ENCODE measurements at places on chromosomes 6 and 20.

GRCh38 chr20:53654932-53655624, 61.4 kb upstream of the ZNF217 start:
- peak; percentile 52 for DNase-seq

DNA sequence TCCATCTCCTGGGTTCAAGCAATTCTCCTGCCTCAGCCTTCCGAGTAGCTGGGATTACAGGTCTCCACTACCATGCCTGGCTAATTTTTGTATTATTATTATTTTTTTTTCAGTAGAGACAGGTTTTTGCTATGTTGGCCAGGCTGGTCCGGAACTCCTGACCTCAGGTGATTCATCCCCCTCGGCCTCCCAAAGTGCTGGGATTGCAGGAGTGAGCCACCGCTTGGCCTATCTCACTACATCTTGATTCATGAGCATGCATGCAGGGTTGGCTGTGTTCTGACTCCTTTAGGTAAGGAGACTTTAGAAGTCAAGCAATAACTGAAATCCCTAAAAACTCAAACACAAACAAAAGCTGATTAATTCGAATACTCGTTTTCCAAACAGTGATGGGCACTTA, 80.9 kb downstream of the GJA1 start:
- no peak for DNase-seq

DNA sequence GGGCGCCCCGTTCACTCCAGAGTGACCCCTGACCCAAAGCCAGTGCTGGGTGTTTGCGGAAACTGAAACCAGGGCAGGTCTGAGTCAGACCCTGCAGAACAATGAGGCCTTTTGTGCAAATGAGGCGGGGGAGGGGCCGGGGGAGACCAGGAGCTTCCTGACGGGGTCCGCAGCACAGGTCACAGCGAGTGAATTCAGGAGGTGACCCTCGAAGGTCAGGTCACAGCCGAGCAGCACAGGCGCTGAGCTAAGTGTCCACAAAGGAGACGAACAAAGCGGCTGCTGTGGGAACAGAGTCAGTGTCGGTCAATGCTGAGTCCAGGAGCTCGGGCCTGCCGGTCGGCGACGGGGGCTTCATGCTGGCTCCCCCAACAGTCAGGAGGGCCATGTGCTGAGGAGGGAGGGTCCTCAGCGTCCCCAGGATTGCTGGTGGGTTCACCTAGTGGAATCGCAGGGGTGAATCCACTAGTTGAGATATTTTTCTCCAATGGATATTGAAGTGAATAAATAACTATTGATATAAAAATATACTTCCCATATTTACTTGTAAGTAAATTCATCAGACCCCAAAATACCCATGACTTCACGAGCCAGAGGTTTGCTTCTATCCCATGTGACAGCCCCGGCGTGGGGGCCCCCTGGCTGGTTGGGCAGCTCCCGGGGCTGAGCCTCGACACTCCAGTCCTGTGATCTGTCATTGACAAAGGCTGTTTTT, 188.4 kb upstream of the SULF2 start:
- DNase-seq: no peak

- DNase-seq: no peak
Measured at GRCh38 chr6:159935633-159936032, 33.2 kb upstream of the IGF2R start.

DNA sequence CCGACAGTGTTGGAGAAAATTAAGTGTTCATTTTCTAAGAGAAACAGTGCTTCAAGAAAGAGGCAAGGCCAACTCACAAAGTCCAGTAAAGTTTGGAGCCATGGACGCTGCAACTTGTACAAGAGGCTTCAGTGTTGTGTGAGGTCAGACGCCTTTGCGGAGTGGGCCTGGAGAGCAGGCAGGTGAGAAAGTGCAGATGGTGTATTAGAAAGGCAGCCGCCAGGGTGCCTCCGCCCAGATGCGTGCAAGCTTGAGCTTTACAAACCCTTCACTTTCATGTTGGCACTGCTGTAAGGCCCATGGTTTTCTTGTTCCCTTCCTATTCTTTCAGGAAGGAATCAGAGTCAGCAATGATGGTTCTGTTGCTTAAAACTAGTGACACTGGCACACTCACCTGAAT, 25.4 kb upstream of the EXOC2 start:
- no peak for DNase-seq

DNA sequence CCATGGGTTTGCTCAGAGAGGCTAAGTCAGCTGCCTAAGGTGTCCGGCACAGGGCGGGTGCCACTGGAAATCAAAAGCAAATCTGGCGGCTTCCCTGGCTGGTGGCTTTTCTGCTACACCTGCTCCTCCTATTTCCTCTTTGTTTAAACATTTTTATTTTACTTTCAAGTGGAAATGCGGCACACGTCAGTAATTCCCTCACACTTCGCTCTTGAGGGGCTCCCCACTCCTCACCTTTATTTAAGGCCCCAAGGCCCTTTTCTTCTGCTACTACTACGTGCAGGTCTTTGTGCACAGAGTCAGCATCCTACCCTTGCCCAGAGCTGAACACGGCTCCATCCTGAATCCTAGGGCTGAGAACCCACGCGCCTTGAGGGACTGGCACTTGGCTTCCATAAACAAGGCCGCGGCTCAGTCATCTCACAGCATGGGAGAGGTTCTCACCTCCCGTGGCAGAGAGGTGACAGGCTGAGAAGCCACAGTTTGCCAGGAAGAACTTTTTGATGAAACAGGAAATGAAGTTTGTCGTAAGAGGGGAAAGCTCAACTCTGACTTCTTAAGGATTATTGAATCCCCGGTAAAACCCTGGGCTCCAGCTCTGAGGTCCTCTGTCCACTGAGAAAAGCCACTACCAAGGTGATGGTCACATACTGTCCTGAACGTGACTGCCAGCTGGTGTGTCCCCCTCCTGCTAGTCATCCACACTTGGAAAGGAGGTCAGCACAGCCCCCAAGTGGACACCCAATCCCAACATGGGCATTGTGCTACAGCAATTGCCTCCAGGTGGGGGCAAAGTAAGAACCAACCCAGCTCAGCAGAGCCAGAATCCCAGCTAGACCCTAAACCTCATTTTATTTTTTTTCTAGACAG, 48.0 kb downstream of the NFATC2 start:
- peak; percentile 23 for DNase-seq

- no peak for DNase-seq
Measured at GRCh38 chr6:4377603-4378002, 242.2 kb upstream of the ECI2 start.

DNA sequence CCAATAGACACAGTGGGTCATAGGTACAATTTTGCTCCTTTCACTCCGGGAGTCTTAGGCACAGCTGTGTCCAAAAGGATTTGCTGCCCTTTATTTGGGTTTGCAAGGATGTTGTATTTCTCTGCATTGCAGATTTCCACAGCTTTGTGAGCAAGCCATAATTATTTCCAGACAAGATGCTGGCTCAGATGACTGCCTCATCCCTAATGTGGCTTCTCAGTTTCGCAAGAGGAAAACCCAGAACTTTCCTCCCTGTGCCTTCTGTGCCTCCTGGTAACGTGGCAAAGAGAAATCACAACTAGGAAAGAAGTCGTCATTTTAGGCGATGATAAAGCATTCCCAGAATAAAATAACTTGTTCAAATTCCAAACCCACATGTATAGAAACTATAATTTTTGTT, 33.7 kb downstream of the FAM50B start:
- no peak for DNase-seq

- no peak for DNase-seq
Measured at GRCh38 chr20:42130810-42131596, 512.8 kb upstream of the CHD6 start.

GRCh38 chr6:26163427-26164119, 76.3 kb downstream of the HFE start:
- no peak for DNase-seq

DNA sequence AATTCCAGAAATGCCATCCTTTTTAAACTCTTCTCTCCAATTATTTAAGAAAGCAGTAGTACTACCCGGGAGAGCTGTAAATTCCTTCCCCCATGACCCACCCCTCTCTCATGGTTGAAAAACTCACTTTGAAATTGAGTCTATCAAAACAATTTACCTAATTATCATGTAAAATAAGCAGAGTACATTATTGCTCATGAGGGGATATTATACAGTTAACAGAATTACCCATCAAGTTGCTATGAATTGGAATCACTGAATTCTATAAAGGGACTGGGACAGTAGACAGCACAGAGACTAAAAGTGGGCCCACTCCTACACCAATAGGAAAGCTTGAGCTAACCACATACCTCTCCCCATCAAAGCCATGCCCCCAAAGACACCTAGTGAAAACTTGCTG, 16.3 kb downstream of the JAG1 start:
- no peak for DNase-seq

DNA sequence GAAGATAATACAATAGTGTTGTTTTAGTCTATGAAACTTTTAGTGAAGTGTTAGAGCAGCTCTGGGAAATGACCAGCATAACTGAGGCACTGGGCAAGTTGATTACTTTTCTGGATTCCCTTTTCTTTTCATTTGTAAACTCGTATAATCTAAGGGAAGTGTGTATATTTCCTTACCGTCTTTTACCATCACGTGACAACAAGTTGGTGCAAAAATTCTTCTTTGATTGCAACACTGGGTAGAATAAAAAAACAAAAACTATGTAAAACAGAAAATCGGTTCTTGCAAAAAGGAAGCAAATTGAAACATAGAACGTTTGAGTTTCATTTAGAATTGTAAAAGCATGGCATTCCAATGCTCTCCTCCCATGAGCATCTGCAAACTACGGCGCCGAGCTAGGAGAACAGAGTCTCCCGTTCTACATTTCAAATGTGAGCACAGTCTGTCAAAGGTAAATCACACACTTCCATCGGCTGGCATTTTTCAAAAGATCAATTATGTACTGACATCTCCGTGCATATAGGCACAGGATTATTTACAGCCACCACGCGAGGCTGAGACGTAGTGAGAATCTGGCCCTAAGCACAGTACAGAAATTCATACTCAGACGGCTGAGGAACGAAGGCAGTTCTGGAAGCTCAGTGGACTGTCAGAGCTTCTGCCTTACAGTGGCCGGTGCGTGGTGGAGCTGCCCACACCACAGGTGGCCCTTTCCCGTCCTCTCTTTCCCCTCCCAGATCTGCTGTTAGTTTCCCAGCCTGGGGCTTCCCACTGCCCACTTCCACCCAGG, 314.0 kb downstream of the BMP7 start:
- no peak for DNase-seq

DNA sequence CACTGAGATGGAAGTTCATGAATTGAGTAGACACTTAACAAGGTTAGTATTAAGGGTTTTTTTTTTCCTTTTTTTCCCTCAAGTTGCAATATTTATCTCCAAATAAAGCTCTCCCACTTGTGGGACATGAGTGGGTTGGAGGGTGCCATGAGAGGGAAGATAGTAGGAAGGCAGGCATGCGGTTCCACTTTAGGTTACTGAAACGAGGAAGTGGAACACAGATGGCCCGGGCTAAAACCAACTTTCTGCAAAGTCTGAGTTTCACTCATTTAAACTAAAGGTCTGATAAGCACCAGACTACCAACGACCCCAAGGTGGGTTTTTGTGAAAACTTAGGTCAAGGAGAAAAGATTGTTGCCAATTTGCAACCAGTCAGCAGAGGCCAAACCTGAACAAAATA, 42.2 kb downstream of the TBC1D7 start:
- peak; percentile 55 for DNase-seq

DNA sequence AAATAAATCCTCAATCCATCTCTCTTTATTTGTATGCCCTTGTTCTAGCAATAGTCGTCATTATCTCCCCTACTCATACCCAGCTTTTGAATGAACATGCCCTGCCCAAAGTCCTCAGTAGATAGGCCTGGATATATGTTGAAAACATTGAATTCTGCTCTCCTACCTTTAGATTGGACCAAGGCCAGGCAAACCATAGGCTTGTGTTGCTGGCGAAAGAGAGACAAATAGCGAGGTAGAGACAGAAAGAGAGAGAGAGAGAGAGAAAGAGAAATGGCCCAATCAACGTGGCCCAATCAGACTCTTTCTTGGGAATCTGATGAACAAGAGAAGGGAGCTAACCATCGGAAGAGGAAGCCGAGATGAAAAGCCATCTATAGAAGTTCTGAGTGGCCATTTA, 45.2 kb downstream of the NEDD9 start:
- no peak for DNase-seq

GRCh38 chr6:132446141-132446854, 45.0 kb upstream of the MOXD1 start:
- DNase-seq: no peak

GRCh38 chr6:138289739-138290138, 71.4 kb upstream of the PBOV1 start:
- no peak for DNase-seq

DNA sequence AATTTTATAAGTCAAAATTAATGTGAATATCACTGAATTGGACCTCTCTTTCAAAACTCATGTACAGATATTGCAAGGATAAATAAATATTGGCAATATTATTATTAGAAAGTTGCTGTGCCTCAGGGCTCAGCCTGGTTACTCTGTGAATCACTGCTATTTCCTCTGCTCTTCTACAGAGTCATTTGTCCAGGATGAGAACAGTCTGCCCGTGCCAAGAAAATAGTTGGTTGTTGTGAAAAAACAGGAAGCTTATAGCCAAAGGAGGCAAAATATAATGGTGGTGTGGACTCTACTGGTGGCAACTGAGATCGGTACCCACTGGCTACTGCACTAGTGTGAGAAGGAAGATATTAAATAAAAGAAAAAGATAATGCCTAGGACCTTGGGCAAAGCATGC, 93.6 kb downstream of the RIMS1 start:
- no peak for DNase-seq

- no peak for DNase-seq
Measured at GRCh38 chr6:147065786-147066185, 138.4 kb upstream of the STXBP5 start.

DNA sequence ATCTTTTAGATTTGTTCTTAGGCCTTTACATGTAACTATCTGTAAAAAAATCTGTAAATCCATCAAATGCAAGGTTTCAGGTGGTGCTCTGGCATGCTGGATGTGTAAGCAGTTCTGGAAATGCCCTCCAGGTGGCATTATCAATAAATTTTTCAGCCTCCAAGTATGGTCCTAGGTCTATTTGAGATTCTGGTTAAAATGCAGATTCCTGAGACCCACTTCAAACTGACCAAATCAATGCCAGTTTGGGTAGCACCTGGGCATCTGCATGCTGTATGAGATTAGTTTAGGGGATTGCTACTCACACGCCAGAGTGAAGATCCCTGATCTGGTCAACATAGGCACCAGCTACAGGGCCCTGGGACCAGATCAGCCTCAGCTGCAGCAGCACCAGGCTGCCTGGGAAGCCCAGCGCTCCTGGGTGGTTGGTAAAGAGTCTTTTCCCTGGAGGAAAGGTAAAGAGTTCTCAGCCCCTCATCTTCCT, 507.3 kb upstream of the CITED2 start:
- peak; percentile 6 for DNase-seq

GRCh38 chr20:2771631-2772080, 28.8 kb downstream of the CPXM1 start:
- no peak for DNase-seq

- DNase-seq: no peak
Measured at GRCh38 chr6:143362192-143362558, 88.3 kb downstream of the ADAT2 start.

GRCh38 chr6:107717781-107718180, 106.3 kb downstream of the SCML4 start:
- no peak for DNase-seq

Data from naive B cell (primary cell).